Caco-2 (cell line): ENCODE measurements at places on chromosomes 3 and 15. TPM values are rescaled to one million over a fixed set of nuclear protein-coding genes. Genes with fewer than 3 reads are reported as not detected.

GRCh38 chr15:67613708-67614107 lies 71.2 kb downstream of the MAP2K5 start:
- no peaks in the 10 kb centered on the region for H3K27me3 ChIP-seq
- no peaks in the 10 kb centered on the region for H3K36me3 ChIP-seq
- DNase-seq: no peak
- no peaks in the 10 kb centered on the region for H3K4me1 ChIP-seq
- no peak overlapping the region for H3K27ac ChIP-seq

DNA sequence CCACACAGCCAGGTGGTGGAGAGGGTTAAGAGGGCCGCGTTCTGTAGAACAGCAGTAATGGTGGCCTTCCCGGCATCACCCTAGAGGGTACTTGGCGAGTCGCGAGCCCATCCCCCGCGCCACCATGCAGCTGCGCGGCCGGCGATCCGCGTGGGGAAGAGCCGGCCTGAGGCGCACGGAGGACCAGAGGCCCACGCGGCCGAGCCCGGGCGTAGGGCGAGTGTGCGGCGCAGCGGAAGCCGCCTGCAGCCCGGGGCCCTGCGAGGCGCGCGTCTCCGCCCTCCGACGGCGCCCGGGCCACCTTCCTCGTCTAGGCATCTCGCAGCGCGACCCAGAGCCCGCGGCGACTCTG lies 423 bp downstream of the TKT start:
- H3K36me3 ChIP-seq: no peaks in the 10 kb centered on the region
- H3K4me3 ChIP-seq: peak overlapping the region; percentile 73
- H3K27me3 ChIP-seq: no peaks in the 10 kb centered on the region
- DNase-seq: no peak
- H3K27ac ChIP-seq: peak overlapping the region; percentile 71

Gene CEP152
- 14.2 and 16.5 TPM in 2 replicates for total RNA-seq

Gene GOLGA6L9
- total RNA-seq: 3.6 and 4.1 TPM in 2 replicates

- DNase-seq: no peak
- peak overlapping the region; percentile 11 for H3K27ac ChIP-seq
- H3K27me3 ChIP-seq: no peaks in the 10 kb centered on the region
- H3K36me3 ChIP-seq: no peaks in the 10 kb centered on the region
These were observed 102.0 kb upstream of the IGSF10 start for GRCh38 chr3:151562891-151563290.

Gene TRAT1
- not detected in 2 replicates for total RNA-seq

Gene FSIP1
- 1.3 and 2.1 TPM in 2 replicates for total RNA-seq

- peaks cover 14% of the 10 kb centered on the region for H3K4me1 ChIP-seq
- no peaks in the 10 kb centered on the region for H3K27me3 ChIP-seq
- H3K36me3 ChIP-seq: no peaks in the 10 kb centered on the region
- no peak for DNase-seq
- H3K27ac ChIP-seq: no peak overlapping the region
- no peak overlapping the region for H3K4me3 ChIP-seq
These were observed 10.9 kb upstream of the RFT1 start for GRCh38 chr3:53140847-53141845.

Gene MASP1
- not detected in 2 replicates for total RNA-seq

- H3K27me3 ChIP-seq: no peaks in the 10 kb centered on the region
- H3K27ac ChIP-seq: no peak overlapping the region
- DNase-seq: no peak
- no peaks in the 10 kb centered on the region; the same call in 1 of the 2 replicates for H3K4me1 ChIP-seq
- no peaks in the 10 kb centered on the region; the same call in 1 of the 2 replicates for H3K36me3 ChIP-seq
- no peak overlapping the region for H3K4me3 ChIP-seq
These were observed 35.8 kb downstream of the SETD2 start for GRCh38 chr3:47128137-47128536.

Gene CCR9
- not detected in 2 replicates for total RNA-seq

Gene COL6A5
- not detected in 2 replicates for total RNA-seq

DNA sequence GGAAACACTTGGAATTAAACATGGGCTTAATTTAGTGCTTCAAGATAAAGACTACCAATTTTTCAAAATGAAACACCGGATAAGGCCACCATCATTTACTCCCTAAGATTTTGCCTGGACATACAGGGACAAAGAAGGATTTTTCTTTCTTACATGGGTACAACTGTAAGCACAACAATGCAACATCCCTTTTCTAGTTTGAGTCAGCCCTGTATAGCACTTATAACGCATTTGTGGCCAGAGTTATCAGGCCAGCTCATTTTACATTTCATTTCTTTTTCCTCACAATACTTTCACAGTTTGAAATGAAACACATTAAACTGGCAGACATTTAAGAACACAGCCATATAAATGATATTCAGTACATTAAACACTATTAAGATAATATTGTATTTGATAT lies 9.8 kb upstream of the SUCNR1 start:
- no peak overlapping the region for H3K4me3 ChIP-seq
- no peak overlapping the region for H3K27ac ChIP-seq
- no peaks in the 10 kb centered on the region for H3K27me3 ChIP-seq
- no peaks in the 10 kb centered on the region for H3K36me3 ChIP-seq
- no peak for DNase-seq

DNA sequence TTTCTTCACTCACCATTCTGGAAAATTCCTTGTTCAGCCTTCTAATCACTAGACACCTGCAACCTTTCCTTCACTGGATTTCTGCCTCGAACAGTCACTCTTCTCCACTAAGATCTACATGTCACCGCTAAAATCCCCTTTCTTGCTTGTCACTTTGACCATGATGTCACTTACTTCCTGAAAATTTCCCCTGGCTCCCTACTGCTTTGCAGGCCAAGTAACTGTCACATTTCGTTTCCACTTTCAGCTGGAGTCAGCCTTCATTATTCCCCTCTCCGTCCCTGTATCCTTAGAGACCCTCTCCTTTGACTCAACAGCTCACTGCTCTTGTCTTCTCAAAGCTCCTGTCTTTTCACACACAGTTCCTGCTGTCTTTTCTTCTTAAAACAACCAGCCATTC lies 15.9 kb downstream of the CHL1 start:
- H3K4me1 ChIP-seq: no peaks in the 10 kb centered on the region
- H3K4me3 ChIP-seq: no peak overlapping the region
- no peaks in the 10 kb centered on the region for H3K36me3 ChIP-seq
- H3K27me3 ChIP-seq: no peaks in the 10 kb centered on the region
- DNase-seq: no peak
